ENCODE measurements at places on chromosomes 5 and 9.

DNA sequence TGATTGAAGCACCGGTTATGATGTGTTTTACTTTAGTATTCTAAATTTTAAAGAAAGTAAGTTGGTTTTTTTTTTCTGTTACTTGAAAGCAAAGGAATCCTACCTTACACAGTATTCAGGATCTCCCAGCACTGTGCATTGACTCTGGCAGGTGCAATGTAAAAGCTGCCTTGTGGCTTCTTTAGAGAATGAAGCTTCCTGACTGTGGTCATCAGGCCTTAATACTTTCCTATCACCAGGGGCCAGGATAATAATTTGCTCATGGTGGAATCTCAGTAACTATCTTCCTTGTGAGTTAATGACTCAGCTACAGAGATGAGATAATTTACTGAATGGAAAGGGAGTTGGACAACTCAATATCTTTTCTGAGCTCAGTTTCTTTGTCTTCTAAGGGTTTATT, 435.5 kb upstream of the ZNF608 start:
- no peak for DNase-seq

DNA sequence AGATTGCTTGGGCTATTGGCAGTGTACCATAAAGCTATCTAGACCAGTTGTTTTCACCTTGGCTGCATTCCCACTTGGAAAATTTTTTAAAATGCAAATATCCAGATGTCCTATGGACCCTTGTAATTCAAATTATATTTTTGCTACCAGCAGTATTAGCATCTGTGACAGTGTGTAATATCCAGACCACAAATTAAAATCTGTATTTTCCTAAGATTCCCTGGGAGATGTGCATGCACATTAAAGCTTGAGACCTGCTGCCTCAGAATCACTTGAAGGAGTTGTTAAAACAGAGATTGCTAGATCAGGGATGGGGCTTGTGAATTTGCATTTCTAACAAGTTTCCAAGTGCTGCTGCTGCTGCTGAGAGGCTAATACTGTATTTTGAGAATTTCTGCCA, 381.2 kb upstream of the PDE4D start:
- no peak for DNase-seq

- peak; percentile 83 for DNase-seq
Observed at GRCh38 chr9:135701959-135702721, at the start of gene KCNT1. Gene KCNT1, plus strand, starts transcription at chr9:135702185. Its CDS starts 74 bp downstream, at chr9:135702259.

GRCh38 chr5:108418197-108418596, 36.3 kb upstream of the FBXL17 start:
- peak; percentile 78 for DNase-seq

- no peak for DNase-seq
Observed at GRCh38 chr5:54552446-54552845, 34.9 kb downstream of the SNX18 start.
